ENCODE measurements at places on chromosomes 5 and 9.
A peak's percentile ranks its signal among the peaks of the same experiment; 100 is the strongest.

DNA sequence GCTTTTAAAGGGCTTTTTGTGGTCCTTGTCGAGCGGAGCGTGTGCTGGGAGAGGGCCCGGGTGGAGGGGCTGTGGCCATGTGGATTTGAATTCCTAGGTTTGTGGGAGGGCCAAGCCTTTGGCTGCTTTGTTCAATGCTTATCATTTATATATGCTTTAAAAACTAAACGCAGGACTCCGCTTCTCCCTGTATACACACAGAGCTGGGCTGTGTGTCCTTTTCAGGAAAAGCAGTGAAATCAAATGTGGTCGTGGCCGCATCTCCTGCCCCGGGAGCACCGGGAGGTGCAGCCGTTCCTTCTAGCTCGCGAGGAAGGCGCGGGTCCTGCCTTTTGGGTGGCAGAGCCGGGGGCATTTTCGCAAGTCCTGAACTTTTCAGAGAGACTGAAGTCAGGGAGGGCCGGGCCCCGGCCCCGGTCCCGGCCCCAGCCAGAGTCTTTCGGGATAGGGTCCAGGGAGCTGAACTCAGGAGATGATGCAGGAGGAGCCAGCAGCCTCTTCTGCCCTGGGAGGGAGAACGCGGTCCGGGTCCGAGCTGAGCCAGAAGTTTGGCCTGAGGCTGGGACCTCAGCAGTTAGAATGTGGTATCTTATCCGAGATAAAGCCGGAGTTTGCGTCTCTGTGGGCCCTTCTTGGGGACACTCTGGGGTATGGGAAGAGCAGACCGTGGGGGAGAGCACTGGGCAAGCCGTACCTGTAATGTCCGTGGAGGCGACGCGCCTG lies 158.8 kb downstream of the C9orf152 start:
- peak; percentile 29 for DNase-seq

GRCh38 chr9:135905380-135906258 lies 1.7 kb downstream of the CAMSAP1 start:
- peak; percentile 85 for DNase-seq

DNA sequence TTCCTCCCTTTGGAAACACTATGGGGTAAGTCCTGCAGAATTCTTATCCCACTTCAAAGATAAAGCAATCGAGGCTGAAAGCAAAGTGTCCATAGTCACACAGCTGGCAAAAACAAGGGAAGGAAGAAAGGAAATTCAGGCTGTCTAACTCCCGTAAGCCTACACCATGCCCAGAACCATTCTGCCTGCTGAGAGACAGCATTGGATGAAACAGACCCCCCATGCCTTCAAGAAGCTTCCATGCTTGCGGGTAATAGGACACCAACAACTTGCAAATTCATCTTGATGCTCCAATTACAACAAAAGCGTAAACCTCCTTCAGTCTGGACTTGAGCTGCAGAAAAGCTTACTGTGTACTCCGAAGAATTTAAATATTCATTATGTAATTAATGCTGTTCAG lies 181.1 kb upstream of the WWC1 start:
- no peak for DNase-seq

DNA sequence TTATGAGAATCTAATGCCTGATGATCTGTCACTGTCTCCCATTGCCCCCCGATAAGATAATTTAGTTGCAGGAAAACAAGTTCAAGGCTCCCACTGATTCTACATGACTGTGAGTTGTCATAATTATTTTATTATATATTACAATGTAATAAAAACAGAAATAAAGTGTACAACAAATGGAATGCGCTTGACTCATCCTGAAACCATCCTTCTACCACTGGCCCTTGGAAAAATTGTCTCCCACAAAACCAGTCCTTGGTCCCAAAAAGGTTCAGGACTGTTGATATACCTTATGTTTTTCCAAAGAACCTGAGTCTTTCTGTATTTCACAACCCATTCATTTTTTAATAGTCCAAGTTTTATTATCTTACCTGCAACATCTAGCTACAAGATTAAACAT lies 403.5 kb downstream of the TAF11L14 start:
- no peak for DNase-seq

DNA sequence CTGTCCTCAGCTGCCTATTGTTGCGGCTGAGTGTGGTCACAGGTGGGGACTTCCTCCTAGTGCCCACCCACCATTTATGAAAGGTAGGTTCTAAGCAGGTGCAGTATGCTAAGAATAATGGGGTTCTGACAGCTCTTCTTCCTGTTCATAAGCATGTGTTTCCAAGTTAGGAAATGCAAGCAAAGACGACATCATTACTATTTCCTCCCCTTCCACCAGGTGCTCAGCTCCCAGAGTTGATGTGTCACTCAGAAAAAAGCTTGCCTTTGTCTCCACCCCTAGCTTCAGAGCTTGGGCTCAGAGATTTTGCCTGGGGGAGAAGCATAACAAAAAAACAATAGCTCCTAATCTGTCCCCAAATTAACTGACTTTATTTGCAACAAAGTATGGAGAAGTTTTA lies 1076.7 kb downstream of the NR2F1-AS1 start:
- DNase-seq, result peak; percentile 61

GRCh38 chr5:23494558-23494957 lies 12.9 kb upstream of the PRDM9 start:
- DNase-seq, result no peak

- DNase-seq, result no peak
Measured at GRCh38 chr9:36550135-36550534, 22.6 kb upstream of the MELK start.

- DNase-seq, result no peak
Measured at GRCh38 chr5:180643191-180643851, 6.1 kb downstream of the FLT4 start.

- DNase-seq, result peak; percentile 38
Measured at GRCh38 chr5:177496070-177496726, 1.2 kb downstream of the PDLIM7 start.

DNA sequence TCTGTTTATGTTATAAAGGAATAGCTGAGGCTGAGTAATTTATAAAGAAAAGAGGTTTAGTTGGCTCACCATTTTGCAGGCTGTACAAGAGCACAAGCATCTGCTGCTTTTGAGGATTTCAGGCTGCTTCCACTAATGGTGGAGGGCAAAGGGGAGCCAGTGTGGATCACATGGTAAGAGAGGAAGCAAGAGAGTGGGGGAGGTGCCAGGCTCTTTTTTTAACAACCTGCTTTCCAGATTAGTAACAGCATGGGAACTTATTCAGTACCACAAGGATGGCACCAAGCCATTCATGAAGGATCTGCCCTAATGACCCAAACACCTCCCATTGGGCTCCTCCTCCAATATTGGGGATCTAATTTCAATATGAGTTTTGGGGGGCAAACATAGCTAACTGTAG lies 40.4 kb downstream of the CCL28 start:
- no peak for DNase-seq

DNA sequence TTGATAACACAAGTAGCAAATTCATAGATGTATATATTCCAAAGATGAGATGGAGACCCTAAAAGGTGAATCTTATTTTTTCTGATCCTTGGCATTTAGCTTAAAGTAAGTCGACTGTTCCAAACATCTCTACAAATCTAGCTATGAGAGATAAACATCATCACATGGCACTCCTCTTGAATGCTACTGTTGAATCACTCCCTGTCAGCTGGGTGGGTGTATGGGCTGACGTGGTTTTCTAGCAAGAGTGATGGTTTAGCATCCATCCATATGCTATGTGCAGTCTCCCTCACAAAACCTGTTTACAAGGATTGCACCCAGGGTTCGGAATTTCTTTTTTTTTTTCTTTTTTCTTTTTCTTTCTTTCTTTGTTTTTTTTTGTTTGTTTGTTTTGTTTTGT lies 13.8 kb downstream of the ACO1 start:
- no peak for DNase-seq

- peak; percentile 54 for DNase-seq
Measured at GRCh38 chr9:70480405-70480980, 66.0 kb upstream of the KLF9 start.

DNA sequence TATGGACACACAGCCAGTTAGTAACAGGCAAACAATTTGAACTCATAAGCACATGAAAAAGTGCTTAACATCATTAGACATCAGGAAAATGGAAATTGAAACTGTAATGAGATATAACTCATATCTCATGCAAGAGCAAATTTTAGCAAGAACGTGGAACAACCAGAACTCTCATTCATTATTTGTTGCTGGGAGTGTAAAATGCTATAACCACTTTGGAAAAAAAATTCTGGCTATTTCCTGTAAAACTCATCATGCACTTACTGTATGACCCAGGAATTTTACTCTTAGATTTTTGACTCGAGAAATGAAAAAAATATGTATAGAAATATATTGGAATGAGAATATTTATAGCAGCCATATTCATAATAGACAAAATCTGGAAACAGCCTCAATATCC lies 205.7 kb upstream of the PUM3 start:
- no peak for DNase-seq

GRCh38 chr9:83986765-83987401 lies 6.3 kb downstream of the RMI1 start:
- DNase-seq, result peak; percentile 67

DNA sequence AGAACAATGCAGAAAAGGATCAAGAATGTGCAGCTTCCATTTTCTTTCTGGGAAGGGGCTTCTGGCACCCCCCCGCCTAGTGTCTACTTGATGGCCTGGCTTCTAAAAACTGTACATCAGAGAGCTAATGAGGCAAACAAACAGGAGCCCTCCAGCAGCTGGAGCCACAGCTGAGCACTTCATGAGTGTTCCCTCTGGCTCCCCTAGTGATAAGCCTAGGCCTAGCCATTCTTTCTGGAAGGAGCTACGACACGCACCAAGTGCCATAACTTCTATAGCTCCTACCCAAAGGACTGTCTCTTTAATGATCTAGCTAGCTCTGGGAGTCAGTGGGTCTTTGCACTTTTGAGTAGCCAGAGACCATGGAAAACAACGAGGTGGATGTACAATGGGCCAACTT lies 66.1 kb downstream of the DNAH5 start:
- no peak for DNase-seq

GRCh38 chr9:91583966-91584365 lies 160.3 kb upstream of the NFIL3 start:
- no peak for DNase-seq

- no peak for DNase-seq
Measured at GRCh38 chr5:53433026-53433425, 47.4 kb upstream of the FST start.

GRCh38 chr9:70229026-70229425 lies 29.8 kb upstream of the SMC5 start:
- no peak for DNase-seq

DNA sequence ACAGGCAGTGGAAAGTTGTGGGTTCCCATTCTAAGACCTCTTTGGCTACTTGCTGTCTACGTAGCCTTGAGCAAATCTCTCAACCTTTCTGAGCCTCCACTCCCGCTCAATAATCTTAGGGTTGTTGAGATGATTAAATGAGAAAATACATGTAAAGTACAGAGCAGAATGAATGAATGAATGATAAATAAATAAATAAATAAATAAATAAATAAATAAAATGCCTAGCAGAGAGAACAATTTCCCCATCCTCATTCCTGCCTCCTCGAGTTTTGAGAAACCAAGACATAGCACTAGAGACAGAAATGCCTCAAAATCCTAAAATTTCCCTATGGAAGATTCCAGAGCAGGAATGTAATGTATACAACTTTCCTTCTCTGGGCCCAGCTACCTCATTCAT lies 128.3 kb upstream of the RAD23B start:
- no peak for DNase-seq

GRCh38 chr5:71887680-71888079 lies 168.6 kb downstream of the CARTPT start:
- DNase-seq, result peak; percentile 86

DNA sequence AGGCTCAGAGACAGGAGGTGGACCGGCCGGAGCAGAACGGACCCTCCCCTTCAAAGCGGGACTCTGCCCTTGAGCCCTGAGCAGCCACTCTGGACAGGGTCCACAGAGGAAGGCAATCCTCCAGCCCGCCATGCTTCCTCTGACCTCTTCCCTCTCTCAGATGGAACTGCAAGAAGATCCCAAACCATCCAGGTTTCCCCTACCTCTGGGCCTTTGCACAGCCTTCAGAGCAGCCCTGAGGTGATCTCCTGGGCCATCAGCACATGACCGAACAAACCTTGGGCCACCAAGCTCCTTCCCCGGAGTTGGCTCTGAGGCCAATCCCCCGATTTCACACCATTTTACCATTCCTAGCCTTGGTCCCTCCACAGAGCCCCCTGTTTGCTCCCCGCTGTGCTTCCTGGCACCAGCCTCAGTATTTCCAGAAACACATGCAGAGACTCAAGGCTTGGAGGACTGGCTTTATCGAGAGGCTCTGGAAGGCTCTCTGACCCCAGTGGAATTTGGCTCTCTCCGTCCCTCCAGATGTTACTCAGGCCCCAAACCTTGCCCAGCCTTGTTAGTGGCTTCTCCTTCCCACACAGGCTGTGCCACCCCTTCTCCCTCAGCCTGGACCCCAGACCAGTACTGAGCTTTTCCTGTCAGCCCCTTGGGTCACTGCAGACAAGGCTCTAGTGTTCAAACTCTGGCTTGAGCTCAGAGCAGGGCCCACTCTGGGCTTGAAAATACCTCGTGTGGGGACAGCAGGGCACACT lies 48.6 kb upstream of the KCNMB1 start:
- DNase-seq, result no peak

DNA sequence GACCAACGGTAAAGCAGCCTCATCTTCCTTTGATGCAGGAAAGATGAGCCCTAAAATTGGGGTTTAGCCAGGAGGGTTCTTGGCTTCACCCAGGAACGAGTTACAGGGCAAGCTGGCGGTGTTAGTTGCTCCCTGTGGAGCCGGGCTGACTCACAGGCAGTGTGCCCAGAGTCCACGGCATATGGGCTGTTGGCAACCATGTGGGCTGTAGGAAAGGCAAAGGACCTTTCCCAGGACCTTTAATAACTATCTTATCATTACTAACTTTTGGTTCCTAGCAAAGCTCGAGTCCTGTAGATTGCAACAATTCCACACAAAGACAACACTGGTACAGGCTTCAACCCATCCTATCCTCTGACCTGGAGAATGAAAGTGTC lies 29.8 kb upstream of the CLPTM1L start:
- no peak for DNase-seq

GRCh38 chr5:108858959-108859358 lies 111.3 kb downstream of the FER start:
- peak; percentile 36 for DNase-seq

DNA sequence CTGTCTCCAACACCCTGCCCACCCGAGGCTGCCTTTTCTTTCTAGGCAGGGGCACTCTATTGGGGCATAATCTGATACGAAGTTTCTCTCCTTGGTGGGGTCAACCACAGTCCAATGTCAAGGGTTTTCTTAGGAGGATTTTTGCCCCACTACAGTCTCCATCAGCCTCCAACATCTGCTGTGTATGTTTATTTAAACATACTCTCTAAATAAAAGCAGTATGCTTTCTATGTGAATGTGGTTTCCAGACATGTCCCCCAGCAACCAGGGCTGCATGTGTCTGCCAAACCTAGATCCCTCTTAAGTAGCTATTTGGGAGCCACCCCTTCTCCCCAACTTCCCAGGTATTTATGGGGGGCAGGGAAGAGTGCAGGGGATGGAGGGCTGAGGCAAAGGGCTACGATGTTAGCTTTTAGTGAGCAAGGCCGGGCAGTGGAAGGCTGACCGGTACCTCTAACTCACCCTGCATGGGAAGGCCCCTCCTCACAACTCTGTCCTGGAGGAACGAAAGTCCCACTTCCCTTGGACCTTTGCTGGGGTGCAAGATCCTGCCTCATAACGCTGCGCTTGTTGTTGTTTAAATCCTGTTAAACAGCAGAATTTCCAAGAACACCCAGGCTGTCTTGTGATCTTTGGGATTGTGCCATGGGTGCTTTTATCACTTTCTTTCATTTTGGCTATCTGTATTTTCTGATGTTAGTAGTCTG lies 75.4 kb downstream of the NREP start:
- no peak for DNase-seq
